Pancreas (tissue), 10 donors: ENCODE measurements at places on chromosomes 7 and 10.

- no peak for DNase-seq
These were observed 145.8 kb downstream of the FRMD4A start for GRCh38 chr10:14184841-14185315.

DNA sequence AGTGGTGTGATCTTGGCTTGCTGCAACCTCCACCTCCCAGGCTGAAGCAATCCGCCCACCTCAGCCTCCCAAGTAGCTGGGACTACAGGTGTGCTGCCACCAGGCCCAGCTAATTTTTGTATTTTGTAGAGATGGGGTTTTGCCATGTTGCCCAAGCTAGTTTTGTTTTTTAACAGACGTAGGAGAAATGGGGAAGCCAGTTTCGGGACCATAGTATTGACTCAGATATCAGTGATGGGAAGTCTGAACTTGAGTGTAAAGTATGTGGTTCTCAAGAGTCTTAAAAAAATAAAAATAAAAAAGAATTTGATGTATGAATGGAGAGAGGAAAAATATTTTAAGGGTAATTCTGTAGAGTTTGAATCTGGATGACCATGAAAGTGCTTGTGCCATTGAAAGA, 34.2 kb downstream of the SP4 start:
- no peak for DNase-seq

DNA sequence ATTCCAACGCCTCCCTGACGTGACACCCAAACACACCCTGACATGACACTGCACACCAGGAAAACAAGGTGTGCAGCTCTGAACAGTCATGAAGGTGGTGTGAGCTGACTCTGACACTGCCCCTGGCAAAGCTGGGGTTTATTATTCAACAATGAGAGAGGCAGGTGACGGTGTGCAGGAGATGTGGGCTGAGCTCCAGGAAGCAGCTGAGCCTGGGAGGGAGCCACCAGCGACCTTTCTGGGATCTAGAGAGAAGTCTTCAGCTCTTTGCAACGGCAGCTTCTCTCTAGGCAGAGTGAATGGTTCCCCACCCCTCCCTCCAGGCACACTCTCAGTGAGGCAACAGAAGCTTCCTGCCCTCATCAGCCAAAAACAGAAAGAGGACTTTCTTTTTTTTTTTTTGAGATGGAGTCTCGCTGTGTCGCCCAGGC, 65.6 kb downstream of the SH3PXD2A start:
- no peak for DNase-seq

DNA sequence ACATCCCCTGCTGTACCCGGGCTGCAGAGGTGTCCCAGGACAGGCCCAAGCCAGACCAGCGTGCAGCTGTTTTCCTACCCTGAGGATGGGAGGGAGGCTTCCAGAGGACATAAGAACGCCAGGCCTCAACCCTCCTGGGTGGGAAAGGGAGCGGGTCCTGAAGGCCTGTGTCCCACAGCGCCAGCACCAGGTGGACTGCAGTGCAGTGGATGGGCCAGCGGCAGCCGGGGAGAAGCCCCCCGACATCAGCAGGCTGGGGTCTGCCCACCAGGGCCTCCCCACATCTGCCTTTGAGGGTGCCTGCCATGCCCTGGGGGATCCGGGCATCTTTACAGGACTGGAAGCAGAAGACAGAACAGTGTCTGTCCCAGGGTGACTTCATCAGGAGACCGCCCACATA, 22.8 kb upstream of the ZNF716 start:
- no peak for DNase-seq

- DNase-seq, result no peak
These were observed 54.7 kb downstream of the SCD start for GRCh38 chr10:100401631-100402328.

- no peak for DNase-seq
These were observed 128.9 kb downstream of the VIPR2 start for GRCh38 chr7:159015454-159016410.

GRCh38 chr10:102413806-102414561, 4.6 kb downstream of the PSD start:
- DNase-seq, result no peak

- no peak for DNase-seq
These were observed 160.9 kb downstream of the PARD3 start for GRCh38 chr10:34654211-34654610.

- peak; percentile 61 for DNase-seq
These were observed at the start of gene HOXA5 for GRCh38 chr7:27143023-27143949. TSS of gene HOXA5 (minus strand) at chr7:27143681. CDS start at chr7:27143607, 74 bp downstream.

- no peak for DNase-seq
These were observed 90.9 kb downstream of the NT5C2 start for GRCh38 chr10:103102195-103102594.

DNA sequence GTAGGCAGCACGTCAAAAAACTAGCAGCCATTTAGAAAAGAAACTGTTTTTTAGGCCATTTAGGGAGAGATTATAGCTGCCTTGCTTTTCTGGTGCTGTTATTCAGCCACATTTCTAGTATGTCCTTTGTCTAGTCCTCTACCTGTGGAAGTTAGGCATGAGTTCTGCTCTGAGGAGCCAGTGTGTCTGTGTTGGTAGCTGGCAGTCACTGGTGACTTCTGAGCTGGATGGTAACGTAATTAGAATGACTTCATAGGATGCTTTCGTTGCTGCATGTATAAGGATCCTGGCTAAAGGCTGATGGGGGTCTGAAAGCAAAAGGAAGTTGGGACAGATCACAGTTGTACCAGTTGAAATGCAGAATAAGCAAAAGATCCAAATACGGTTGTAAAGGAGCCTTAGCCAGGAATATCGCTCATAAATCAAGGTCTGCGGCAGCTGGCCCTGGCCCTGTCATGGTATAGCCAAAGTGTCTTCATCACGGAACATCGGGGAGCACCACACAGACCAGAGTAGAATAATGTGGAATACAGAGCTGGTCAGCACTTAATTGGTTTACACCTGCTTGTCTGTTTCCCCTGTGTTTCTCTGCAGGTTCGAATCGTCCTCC, 226.7 kb downstream of the EXOC4 start:
- DNase-seq, result no peak

- DNase-seq, result no peak
These were observed 36.0 kb upstream of the DLG5 start for GRCh38 chr10:77962350-77963146.

GRCh38 chr7:47008461-47008860, 573.5 kb downstream of the TNS3 start:
- DNase-seq, result no peak

DNA sequence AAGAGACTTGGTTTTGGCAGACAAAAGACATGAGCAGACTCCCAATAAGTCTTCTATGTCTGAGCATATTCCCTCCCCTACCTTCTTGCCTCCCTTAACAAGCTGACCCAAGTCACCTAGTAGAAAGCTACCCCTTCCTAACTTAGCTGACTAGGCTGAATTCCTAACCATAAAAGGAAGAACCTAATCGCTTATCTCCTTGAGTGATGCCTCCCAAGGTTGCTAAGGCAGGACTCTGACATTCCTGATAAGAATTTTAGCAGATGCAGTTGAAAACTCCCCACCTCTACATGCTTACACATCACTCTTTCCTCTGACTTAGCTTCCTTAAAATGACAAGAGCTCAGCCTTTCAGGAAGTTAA, 704.7 kb upstream of the MBL2 start:
- no peak for DNase-seq

- no peak for DNase-seq
These were observed 111.7 kb upstream of the GJD4 start for GRCh38 chr10:35493196-35494118.

DNA sequence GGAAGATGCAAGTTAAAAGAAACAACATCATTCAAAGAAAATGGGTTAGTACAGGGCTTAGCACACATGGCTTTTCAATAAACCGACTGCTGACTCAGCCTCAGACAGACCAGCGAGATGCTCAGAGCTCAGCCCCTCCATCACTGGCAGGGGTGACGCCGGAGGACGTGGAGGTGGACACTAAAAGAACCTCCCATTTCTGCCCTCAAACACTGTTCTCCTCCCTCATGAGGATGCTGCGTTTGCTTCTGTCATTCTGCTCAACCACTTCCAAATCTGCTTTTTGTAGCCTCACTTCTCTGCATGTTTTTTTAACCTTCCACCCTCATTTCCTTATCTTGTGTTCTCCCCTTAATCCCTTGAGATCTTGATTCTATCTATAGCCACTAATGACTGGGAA, 15.3 kb downstream of the DENND11 start:
- no peak for DNase-seq

GRCh38 chr10:29119374-29119773, 169.5 kb upstream of the LYZL1 start:
- no peak for DNase-seq

DNA sequence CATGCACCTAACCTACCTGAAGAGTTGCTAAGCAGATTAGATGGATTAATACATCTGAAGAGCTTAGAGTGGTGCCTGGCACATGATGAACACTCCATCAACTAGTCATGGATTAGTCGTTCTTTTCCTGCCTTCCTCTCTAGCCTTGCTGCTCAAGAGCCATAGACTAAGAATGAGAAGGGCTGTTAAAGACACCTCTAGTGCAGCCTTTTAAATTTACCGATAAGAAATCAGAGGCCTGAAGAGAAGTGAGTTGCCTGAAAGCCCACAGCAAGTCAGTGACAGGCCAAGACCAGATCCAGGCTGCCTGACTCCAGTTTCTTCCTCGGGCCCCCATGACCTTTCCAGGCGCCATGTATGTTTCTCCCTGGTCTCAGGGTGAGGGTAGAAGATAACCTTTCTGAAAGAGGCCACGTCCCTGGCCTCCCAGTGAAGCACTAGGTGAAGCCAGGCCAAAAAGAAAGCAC, 6.5 kb downstream of the TSPAN15 start:
- DNase-seq, result no peak

DNA sequence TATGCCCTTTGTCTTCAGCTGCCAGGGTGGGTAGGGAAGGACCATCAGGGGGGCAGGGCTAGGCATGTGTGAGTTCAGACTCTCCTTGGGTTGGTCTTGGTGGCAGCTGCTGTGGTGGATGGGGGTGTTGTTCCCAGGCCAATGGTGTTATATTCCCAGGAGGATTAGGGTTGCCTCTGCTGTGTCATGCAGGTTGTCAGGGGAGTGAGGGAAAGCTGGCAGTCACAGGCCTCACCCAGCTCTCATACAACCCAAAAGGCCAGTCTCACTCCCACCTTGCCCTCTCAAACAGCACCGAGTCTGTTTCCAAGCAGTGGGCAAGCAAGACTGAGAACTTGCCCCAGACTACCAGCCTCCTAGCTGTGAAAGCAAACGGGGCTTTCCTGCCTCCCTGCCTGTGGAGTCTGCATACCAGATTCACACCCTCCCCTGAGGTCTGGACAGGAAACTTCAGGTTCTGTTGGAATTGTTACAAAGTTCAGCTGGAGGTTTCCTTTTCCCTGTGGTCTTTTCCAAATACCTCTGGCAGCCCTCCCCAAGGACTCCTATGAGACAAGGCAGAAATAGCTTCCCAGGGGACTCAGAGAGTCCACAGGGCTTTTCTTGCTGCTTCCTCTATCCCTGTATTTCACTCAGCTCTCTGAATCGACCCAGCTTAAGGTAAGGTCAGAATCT, 1.4 kb downstream of the HYAL4 start:
- no peak for DNase-seq

DNA sequence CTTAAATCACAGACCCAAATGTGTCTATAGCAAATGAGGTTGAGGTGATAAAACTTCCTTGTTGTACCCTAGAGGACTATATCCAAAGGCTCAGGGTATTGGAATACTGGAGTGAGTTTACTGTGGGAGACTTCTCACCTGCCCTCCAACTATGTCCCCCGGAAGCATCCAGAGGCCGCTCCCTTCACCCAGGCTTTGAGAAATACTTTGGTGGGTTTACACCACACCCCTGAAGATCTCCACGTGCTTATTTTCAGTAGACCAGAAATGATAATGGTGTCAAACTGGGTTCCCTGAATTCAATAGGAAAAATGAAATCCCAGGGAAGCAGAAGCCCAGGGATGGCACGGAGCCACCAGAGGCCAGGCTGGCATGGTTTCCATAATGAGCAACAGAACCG, 31.3 kb upstream of the NANOS1 start:
- no peak for DNase-seq

GRCh38 chr7:94092980-94093379, 88.8 kb upstream of the BET1 start:
- DNase-seq, result no peak

GRCh38 chr7:117015258-117016184, 62.2 kb downstream of the ST7 start:
- no peak for DNase-seq

DNA sequence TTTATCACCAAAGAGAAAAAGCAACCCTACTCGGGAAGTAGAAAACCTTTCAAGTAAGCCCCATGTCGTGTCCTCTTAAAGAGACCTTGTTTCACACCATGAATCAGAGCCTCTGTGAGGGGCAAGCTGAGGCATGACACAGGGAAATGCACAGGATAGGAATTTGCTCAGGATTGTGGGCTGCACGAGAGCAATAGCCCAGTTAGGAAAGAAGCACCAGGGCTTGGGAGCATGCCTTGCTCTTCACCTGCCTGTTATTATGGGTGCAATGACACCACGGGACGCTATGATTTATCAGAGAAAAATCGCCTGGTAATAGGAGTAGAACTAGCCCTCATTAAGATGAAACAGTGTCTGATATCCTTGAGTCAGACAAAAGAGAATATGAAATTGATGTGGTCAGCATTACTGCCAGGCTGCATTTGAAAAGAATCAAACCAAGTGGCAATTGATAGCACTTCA, 562.9 kb upstream of the NRP1 start:
- no peak for DNase-seq

DNA sequence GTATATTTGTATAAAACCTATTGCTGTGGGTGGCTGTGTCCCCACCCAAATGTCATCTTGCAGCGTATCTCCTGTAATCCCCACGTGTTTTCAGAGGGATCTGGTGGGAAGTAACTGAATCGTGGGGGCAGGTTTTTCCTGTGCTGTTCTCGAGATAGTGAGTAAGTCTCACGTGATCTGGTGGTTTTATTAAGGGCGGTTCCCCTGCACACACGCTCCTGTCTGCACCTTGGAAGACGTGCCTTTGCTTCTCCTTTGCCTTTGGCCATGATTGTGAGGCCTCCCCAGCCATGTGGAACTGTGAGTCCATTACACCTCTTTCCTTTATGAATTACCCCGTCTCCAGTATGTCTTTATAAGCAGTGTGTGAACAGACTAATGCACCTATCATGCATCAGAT, 97.6 kb downstream of the DYNC2I1 start:
- no peak for DNase-seq

DNA sequence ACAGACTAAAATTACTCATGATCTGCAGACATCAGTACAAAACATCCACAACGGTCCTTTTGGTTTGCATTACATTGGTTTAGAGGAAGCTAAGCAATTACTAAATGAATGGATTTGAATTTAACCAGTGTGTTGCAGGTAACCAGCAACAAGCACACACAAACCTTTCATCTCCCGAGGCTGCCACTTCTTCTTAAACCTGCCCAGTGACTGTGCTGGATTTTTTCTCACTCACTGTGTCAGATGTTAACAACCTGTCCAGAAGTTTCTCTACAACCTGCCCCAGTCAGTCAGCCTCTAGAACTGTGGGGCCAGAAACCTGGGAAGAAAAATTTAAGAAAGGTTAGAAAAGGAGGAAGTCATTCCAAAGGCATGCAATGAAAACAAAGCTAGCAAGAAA, 2.4 kb upstream of the MEOX2 start:
- DNase-seq, result no peak

- DNase-seq, result no peak
These were observed 78.8 kb downstream of the WDFY4 start for GRCh38 chr10:48763403-48763965.

DNA sequence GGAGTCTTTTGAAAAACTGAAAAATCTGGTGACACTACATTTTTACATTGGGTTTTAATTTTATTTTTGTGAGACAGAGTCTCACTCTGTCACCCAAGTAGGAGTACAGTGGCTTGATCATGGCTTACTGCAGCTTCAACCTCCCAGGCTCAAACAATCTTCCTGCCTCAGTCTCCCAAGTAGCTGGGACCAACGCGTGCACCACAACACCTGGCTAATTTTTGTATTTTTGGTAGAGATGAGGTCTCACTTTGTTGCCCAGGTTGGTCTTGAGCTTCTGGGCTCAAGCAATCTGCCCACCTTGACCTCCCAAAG, 11.5 kb downstream of the MPLKIP start:
- DNase-seq, result no peak
